HS-5 (cell line): ENCODE measurements at places on chromosomes 7 and 10.
A peak's percentile ranks its signal among the peaks of the same experiment; 100 is the strongest.

DNA sequence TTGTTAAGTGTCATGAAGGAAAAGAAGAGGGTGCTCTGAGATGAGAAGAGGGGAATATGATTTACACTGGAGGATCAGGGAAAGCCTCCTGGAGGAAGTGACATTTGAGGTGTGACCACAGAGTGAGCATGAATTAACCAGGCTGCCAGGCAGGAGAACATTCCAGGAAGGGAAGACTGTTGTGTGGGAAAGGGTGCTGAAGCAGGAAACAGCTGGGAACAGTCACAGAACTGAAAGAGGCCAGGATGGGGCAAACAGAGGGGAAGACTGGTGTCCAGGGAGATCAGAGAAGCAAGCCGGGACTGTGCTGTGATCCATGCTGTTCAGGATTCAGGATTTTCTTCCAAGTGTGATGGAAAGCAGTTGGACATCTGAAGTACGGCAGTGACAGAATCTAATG, 14.9 kb downstream of the HIPK2 start:
- DNase-seq = no peak

GRCh38 chr7:31857172-31857571, 170.2 kb downstream of the PPP1R17 start:
- no peak for DNase-seq

GRCh38 chr7:123770378-123770777, 21.6 kb upstream of the WASL start:
- DNase-seq = peak; percentile 58

DNA sequence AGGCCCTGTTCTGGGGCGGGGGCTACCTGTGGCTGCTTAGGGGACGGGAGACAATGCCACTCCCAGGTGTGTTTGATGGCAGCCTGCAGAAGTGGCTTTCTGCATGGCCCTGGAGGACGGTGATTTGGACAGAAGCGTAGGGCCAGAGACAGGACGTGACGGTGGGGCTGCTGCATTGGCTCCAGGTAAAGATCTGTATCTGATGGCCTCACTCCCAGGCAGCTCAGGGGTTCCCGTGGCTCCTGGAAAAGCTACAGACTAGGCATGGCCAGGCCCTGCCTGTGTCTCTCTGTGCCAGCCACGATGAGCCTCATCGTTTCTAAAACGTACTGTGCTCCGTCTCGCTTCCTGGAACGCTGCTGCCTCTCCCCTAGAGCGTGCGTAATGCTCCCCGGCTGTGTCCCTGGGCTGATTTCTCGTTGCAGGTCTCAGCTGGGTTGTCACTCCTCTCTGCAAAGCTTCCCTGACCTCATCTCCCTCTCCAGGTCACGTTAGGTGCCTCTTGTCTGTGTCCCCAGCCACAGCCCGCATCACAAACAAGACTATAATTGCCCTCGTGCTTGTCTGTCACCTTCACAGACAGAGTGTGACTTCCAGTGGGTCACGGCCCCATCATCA, 12.6 kb downstream of the GTF2IRD1 start:
- no peak for DNase-seq

DNA sequence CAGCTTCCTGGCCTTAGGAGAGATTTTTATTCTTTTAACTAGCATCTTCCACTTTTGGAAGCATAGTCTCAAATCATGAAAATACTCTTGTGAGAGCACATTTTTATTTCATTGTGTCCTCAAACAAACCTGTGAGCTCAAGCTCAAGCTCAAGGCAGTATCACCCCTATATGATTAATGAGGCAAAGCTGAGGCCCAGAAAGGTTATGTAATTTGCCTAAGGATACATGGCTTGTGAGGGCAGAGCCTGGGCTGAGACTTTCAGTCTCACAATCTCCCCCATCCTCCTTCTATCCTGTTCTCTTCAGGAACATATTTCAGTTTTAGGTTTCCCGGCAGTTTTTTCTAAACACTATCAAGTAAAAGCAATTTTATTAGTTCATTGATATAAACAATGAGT, 359.5 kb downstream of the PTEN start:
- no peak for DNase-seq

GRCh38 chr10:6350609-6351008, 147.9 kb downstream of the PFKFB3 start:
- DNase-seq = no peak

DNA sequence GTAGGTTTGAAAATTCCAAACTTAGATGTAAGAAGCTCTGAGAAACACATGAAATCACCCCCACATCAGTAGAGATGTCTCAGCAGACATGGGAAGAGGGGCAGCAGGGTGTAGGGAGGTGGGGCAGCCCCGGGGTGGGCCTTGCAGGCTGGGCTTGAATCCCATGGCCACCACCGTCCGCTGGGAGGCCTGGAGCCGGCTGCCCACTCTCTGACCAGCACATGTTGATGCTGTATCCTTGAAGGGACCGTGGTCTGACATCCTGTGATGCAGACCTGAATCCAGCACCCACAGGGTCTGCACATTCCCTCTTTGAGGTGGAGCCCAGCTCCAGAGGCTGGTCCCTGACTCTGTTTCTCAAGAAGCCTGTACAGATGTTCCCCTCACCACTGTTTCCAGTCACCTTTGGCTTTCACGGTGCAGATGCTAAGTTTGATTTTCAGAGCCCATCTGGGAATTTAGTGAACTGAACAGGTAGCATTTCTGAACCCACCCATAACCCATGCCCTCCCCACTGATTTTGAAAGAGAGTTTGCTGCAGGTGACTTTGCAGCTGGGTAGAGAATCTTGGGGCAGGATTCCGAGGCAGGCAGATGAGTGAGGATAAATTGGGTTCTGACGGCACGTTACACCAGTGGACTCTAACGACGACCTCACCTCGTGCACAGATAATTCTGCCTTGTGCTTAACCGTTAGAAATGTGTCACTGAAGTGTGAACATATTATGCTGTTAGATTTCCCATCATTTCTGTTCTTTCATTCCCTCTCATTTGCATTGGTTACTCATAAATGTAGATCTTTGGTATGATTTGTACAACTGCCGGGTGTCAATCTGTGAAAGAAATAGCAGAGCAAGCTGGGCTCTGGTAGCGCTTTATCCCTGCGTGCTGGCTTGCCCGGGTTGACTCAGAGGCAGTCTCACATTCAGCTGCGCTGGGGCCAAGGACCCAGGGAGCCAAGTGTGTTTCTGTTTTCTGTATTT, 45.7 kb downstream of the IKZF1 start:
- DNase-seq = no peak

DNA sequence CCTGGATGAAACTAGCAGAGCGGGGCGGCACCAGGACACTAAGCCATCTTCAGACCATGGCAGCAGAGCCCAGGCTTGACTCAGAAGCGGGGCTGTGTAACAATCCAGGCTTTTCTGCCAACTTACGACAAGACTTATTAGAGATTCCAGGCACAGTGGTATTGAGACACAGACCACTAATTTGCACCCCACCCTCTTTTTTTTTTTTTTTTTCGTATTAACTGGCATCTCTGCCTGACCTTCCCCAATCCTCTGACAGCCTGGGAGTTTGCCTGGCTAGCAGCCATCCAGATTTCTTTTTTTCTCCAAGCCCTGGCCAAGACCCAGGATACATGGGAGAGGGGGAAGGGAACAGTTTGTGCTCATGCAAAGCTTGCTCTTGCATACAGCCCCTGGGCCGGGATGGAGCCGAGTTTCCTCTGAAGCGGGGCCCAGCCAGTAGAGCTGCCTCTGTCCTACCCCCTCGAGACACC, 182.4 kb downstream of the PLXNA4 start:
- no peak for DNase-seq

DNA sequence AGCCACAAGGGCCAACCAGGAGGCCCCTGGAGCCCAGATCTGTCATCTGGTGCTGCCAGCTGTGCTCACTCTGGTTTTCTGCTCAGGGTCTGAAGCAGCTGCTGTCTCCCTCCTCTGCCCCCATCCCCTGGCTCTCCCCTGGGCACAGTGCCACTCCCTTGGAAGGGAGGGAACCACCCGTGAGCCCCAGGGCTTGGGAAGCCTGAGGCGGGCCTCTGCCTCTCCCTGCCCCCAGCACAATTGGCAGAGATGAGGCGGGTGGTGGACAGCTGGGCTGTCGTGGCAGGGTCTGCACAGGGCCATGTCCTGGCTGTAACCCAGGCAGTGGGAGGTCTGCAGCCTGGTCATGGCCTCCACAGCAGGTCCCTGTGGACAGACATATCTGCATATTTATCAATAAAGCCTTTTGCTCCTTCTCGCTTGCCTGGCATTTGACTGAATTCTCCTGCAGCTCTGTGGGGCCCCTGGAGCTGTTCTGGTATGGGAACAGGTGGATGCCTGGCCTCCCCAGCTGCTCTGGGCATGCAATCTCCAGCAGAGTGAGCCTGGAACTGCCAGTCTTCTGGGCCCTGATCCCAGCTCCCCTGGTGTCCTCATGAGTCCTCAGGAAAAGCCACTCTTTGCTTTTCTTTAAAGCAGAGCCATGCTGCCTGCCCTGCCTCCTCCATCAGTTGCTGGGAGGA, 1.6 kb upstream of the ANKRD2 start:
- no peak for DNase-seq

DNA sequence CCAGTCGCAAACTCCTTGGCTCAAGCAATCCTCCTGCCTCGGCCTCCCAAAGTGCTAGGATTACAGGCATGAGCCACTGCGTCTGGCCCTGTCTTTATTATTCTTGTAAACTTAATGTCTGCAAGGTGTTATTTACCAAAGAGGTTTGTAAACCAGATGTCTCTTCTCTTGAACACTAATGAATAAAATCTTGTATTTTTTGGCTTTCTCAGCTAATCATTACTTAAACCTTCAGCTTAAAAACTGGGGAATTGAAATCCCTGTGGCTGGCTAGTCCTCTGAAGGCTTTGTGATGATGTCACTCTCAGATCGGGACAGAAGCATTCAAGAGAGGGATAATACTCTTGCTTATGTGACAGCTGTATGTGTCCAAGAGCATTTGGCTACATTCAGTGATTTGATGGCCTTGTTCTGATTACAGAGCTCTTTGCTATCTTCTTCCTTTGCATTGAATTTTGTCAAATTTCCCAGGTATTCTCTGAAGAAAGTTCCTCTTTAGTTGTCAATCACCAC, 130.3 kb downstream of the BICC1 start:
- DNase-seq = no peak

GRCh38 chr7:64882341-64883112, 20.5 kb upstream of the ZNF273 start:
- DNase-seq = no peak

DNA sequence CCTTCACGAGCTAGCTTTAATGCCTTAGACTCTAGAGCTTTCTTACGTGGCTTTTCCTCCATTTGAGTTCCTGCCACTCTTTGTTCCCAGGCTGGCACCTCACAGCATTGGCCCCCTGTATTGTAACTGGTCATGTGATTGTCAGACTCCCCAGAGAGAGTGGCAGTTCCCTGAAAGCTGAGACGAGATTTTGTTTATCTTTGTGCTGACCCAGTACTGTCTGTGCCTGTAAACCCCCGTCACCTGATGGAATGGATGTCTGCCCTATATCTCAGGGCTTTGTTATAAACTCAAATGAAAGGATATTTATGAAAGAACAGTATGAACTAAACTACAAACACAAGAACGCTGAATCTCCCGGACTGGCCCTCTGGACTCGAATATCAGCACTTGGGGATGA, 13.0 kb downstream of the NOBOX start:
- no peak for DNase-seq

DNA sequence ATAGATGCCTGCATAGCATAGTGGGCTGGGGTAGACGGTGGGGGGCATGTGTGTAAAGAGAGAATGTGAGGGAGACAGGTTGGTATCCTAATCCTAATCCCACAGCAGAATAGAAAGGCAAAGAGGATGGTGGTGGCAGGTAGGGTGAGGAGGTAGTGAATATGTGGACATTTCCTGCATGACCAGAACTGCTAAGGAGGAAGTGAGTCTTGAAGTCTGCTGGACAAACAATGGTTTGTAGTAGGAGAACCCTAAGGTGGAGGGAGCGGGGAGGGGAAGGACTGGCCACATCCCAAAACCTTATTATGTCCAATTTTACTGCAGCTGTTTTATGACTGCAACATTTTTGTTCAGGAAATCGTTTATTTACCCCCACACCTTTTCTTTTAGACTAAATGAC, 279.7 kb downstream of the AUTS2 start:
- no peak for DNase-seq

GRCh38 chr10:130998642-130999041, 312.9 kb downstream of the TCERG1L start:
- DNase-seq = no peak
